ENCODE measurements at places on chromosomes 11 and 22. TPM values are rescaled to one million over a fixed set of nuclear protein-coding genes. Genes with fewer than 3 reads are reported as not detected.

The MUC6 gene
- total RNA-seq, result not detected

The CAVIN3 gene
- total RNA-seq, result 30.7 TPM

GRCh38 chr11:8719721-8720120 lies 37.1 kb downstream of the RPL27A start:
- no peak for DNase-seq

GRCh38 chr11:130902380-130902779 lies 13.9 kb downstream of the SNX19 start:
- no peak for DNase-seq

The TRIM6 gene
- 1.9 TPM for total RNA-seq

GRCh38 chr11:120893440-120894201 lies 130.3 kb upstream of the TBCEL start:
- no peak for DNase-seq

- no peak for DNase-seq
Observed at GRCh38 chr22:36156515-36157419, 3.8 kb downstream of the APOL3 start.

The MLC1 gene
- total RNA-seq, result not detected

- no peak for DNase-seq
Observed at GRCh38 chr11:121408830-121409229, 43.3 kb upstream of the SORL1 start.

The ACTN3 gene
- total RNA-seq, result not detected

The RAB38 gene
- not detected for total RNA-seq

The MS4A7 gene
- not detected for total RNA-seq

The APOBEC3G gene
- 3.0 TPM for total RNA-seq

GRCh38 chr11:134261626-134262488 lies 8.5 kb downstream of the ACAD8 start:
- no peak for DNase-seq

- DNase-seq, result no peak
Observed at GRCh38 chr11:94203070-94203469, 74.4 kb downstream of the PANX1 start.

DNA sequence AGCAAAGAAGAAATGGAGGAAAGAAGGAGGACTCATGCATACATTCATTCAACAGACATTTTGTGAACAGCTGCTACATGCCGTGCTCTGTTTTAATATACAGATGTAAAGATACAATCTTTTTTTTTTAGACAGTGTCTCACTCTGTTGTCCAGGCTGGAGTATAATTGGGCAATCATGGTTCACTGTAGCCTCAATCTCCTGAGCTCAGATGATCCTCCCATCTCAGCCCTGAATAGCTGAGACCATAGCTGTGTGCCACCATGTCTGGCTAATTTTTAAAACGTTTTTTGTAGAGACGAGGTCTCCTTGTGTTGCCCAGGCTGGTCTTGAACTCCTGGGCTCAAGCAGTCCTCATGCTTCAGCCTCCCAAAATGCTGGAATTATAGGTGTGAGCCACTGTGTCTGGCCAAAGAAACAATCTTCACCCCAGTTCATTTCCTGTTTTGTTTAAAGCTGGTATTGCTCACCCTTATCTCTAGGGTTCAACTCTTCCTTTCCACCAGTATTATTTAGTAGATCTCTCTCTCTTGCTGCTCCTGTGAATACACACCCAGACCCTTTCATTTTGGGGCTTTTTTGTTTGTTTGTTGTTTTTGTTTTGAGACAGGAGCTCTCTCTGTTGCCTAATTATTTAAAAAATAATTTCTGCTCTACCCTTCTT lies 69.8 kb downstream of the RNF169 start:
- DNase-seq, result no peak

The HTR3B gene
- total RNA-seq, result not detected

DNA sequence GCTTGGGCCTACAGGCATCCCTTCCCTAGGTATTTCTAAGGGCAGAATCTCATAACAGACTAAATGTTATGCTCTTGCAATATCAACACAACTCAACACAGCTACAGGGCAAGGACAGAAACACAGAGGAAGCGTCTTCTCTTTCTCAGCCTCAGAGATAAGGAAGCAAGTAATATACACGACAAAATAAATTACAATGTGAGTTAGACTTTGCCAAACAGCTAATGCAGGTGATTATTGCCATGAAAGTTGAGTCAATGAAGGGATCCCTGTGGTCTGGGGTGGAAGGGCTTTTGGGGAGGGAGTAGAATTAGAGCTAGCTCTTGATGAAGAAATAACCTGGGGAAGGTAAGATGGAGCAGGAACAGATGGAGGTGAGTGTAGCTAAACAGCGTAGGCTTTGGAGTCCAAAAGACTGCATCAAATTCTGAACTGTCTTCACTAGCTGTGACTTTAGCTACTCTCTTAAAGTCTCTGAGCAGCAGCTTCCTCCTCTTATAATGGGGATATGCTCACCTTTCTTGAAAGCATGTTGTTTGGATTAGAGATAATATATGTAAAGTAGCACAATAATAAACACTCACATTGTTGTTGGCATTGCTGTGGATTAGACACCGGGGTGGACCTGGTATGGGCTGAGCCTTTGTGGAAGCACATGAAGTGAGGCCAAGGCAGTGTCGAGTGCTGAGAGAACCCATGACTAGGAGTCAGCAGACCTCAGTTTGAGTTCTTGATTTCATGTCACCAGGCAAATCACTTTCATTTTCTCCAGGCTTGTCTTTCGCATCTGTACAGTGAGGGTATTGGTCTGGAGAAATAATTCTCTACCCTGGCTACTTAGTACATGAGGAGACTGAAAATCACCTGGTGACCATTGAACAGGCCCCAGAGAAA lies 41.0 kb upstream of the AQP11 start:
- peak; percentile 19 for DNase-seq

- DNase-seq, result no peak
Observed at GRCh38 chr11:64458997-64459396, 100.0 kb downstream of the RPS6KA4 start.

GRCh38 chr22:43345761-43346301 lies 2.7 kb upstream of the SCUBE1 start:
- DNase-seq, result no peak

DNA sequence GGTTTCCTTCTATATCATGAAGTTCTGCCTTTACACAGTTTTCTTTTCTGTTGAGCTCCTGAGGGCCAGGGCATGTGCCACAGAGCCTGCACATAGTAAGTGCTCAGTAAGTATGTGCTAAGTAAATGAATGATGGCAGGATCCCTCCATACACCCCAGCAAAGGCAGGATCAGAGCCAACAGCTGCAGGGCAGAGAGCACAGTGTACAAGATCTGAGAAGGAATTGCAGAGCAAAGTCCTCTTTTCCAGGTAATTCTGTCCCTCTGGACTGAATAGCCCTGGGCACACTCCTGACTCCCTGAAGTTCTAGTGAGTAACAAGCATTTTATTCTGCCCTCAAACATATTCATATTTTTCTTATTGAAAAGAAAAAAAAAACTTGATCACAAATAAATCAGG lies 117.7 kb downstream of the GALNT18 start:
- DNase-seq, result no peak

GRCh38 chr22:11613898-11614755 lies 3913.9 kb upstream of the OR11H1 start:
- no peak for DNase-seq

- DNase-seq, result no peak
Observed at GRCh38 chr11:104327861-104328511, 164.0 kb upstream of the PDGFD start.

The TMPRSS5 gene
- 1.6 TPM for total RNA-seq

DNA sequence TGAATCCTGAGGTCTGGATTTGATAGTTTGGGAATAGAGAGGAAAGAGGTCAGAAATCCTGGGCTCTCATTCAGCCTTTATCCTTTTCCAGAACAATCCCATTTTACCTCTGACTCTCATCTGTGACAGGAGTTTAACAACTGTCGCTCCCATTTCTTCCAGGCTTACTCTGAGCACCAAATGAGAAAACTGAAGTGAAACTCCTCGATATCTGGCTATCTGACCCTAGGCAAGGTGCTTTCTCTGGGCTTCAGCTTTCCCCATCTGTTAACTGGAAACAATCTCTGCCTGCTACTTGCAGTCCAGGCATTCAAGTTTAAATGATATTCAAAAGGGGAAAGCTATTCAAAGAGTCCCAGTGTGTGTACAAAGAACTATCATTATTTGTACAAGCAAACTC lies 50.1 kb downstream of the NRXN2 start:
- no peak for DNase-seq

The ANO1 gene
- total RNA-seq, result not detected

- DNase-seq, result no peak
Observed at GRCh38 chr11:22337596-22338485, at the start of gene SLC17A6. TSS of gene SLC17A6 (plus strand) at chr11:22338381. CDS start at chr11:22338534, 153 bp downstream.

- no peak for DNase-seq
Observed at GRCh38 chr22:27772984-27773498, 28.5 kb downstream of the MN1 start.

The MS4A15 gene
- not detected for total RNA-seq

GRCh38 chr22:38937036-38937435 lies 20.4 kb upstream of the APOBEC3A start:
- DNase-seq, result no peak

GRCh38 chr22:23820748-23821211 lies 18.0 kb downstream of the DERL3 start:
- DNase-seq, result no peak

DNA sequence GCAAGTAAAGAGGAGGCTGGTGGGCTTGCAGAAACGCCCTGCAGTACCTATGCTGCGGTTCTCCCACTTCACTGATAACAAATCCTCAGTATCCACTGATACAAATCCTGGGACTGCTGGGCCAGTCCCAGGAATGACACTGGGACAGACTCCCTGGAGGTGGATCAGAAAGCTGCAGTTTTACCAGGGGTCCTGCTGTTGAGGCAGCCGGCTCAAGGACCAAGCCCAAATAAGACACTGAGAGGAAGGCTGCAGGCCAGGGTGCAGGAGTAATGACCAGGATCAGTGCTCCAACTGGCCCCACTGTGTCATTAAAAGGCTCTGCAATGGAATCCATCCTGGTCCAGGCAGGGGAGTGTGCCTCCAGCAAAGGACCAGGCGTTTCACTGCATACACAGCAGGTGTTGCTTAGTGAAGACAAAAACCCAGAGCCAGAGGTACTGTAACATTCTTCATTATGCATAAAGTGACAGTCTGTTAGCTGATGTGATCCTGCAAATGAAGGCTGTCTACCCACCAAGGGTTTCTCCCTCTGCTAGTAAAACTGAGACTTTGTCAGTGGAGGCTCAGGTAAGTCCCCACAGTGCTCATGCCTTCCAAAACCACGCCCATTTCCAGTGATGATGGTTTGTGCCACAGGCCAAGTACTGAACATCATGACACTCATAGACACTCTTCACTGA lies 1.4 kb upstream of the C22orf39 start:
- DNase-seq, result no peak

DNA sequence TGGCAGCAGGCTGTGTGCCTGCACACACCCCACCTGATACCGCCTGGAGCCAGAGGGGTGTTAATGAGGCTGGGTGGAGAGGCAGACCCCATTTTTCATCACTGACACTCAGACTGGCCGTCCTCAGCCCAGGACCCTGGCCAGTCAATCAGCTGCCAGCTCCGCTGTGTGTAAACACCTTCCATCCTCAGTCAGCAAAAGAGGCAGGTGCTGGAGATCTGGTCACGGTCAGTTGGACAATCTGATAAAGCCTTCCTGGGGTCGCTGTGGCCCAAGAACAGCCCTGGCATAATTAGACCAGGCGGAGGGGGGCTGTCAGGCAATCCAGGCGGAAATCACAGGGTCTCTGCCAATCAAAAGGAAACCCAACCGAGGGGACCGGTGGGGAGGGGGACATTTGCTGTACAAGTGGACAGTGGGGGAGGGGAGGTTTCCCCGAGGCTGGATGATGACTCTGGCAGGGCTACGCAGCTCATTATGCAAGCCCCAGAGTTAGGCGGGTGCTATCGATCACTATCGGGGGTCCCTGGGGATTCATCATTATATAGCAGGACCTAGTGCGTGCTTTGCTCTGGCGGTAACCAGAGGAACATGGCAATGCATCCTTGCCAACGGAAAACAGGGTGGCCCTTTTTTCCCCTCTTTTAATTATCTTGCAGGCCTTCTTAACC lies 72.9 kb downstream of the ABTB2 start:
- no peak for DNase-seq

GRCh38 chr11:83436855-83437254 lies 150.7 kb upstream of the CCDC90B start:
- no peak for DNase-seq

The BRSK2 gene
- total RNA-seq, result 1.9 TPM

DNA sequence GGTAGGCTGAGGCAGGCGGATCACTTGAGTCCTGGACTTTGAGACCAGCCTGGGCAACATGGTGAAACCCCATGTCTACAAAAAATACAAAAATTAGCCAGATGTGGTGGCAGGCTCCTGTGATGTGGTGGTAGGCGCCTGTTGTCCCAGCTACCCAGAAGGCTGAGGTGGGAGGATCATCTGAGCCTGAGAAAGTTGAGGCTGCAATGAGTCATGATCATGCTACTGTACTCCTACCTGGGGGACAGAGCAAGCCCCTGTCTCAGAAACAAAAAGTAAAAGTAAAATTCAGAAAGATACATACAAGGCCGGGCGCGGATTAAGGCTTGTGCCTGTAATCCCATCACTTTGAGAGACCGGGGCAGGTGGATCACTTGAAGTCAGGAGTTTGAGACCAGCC lies 6.3 kb downstream of the LDHAL6A start:
- no peak for DNase-seq

GRCh38 chr11:128589998-128590397 lies 2.6 kb upstream of the ETS1 start:
- DNase-seq, result no peak

The POU2AF2 gene
- total RNA-seq, result not detected

DNA sequence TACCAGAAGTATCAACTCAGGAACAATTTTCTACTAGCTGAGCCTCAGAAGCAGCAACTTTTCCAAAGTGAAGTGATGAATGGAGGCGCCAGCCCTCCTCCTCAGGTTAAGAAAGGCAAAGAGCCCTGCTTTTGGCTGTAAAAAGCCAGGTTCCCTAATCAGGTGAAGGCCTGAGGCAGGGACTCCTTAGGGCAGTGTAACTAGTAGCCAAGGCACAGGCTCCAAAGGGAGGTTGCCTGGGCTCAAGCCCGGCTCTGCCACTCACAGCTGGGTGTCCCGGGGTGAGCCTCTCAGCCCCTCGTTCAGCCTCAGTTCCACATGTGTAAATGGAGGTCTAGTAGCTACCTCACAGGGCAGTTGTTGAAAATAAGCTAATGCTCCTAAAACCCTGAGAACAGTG lies 19.5 kb downstream of the TSKU start:
- DNase-seq, result peak; percentile 59

The LMNTD2 gene
- total RNA-seq, result 6.4 TPM

DNA sequence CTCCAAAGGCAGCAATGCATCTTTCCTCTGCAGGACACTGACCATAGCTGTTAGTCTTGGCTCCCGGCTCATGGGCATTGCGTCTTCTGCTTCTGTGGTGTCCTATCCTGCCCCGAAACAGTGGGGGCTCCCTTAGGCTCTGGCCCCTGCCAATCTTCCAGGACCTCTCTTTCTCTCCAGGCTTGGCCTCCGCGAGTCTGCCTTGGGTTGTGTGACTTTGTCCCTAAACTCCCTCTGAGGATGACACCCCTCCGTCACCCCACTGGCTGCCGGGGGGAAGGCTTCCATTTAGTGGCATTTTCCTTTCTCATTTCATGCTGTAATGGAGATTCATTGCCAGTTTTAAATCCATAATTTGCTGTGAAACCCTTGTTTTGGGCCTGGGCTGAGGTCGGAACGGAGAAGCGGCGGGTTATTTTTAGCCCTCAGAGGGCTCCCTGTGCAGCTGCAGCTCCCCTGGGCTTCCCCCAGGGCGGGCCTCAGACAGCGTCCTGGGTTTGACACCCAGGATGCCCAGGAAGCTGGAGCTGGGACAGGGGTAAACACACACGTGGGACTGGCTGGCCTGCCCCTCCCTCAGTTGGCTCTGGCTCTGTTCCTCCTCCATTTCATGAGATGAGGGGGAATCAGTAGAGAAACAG lies 156.1 kb downstream of the ST3GAL4 start:
- no peak for DNase-seq
